ENCODE measurements at places on chromosomes 12 and 14.
A peak's percentile ranks its signal among the peaks of the same experiment; 100 is the strongest.

GRCh38 chr12:23657598-23657997, 291.9 kb downstream of the SOX5 start:
- DNase-seq = no peak

GRCh38 chr12:62817556-62818271, 117.2 kb downstream of the PPM1H start:
- peak; percentile 40 for DNase-seq

DNA sequence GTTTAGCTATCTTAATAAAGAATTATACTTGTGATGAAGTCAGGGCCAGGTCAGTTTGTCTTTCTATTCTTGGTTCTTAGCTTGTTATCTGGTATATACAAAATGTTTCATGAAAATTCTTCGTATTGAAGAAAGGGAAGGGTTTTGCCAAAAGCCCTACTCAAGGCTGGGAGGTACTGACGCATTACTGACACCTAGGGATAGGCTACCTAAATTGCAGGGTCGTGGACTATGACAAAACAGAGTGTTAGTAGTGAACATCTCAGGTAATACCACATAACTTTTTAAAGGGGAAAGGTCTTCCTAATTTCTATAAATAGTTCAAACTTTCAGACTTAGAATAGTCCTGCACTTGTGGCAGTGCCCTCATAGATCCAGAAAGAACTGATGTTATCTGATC, 246.3 kb downstream of the RGS6 start:
- DNase-seq = no peak

GRCh38 chr12:123106640-123107359, 44.1 kb downstream of the PITPNM2 start:
- no peak for DNase-seq

GRCh38 chr14:50726372-50727107, 58.4 kb upstream of the SAV1 start:
- DNase-seq = peak; percentile 91

DNA sequence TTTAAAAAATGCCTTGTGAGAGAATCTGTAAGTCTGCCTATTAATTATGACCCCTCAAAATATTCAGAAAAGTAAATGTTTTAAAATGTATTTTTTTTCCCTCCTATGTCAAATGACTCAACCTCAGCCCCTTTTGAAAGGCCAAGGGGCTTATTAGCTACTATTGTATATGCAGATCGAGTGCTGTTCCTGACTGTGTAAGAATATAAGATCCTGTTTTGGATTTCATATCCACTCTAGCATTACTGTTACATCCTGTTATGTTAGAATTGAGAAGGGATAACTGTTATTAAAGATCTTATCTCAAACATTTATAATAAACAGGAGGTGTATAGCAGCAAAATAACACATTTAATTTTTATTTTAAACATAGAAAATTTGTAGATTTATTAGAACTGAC, 46.6 kb upstream of the TPH2 start:
- no peak for DNase-seq

Data from fibroblast of lung (primary cell).